ENCODE measurements at places on chromosomes 7 and 10.
A peak's percentile ranks its signal among the peaks of the same experiment; 100 is the strongest.

- DNase-seq: no peak
Measured at GRCh38 chr10:34147641-34148304, 667.3 kb downstream of the PARD3 start.

GRCh38 chr7:136513744-136514143 lies 354.7 kb upstream of the CHRM2 start:
- DNase-seq: no peak

DNA sequence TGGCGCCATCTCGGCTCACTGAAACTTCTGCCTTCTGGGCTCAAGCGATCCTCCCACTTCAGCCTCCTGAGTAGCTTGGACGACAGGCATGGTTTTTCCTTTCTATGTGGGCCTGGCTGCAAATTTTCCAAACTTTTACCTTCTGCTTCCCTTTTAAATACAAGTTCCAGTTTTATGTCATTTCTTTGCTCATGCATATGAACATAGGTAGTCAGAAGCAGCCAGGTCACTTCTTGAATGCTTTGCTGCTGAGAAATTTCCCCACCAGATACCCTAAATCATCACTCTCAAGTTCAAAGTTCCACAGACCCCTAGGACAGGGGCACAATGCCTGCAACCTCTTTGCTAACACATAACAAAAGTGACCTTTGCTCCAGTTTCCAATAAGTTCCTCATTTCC lies 21.6 kb upstream of the RPEL1 start:
- DNase-seq: no peak

- DNase-seq: no peak
Measured at GRCh38 chr10:37952926-37953325, 23.5 kb downstream of the ZNF25 start.

DNA sequence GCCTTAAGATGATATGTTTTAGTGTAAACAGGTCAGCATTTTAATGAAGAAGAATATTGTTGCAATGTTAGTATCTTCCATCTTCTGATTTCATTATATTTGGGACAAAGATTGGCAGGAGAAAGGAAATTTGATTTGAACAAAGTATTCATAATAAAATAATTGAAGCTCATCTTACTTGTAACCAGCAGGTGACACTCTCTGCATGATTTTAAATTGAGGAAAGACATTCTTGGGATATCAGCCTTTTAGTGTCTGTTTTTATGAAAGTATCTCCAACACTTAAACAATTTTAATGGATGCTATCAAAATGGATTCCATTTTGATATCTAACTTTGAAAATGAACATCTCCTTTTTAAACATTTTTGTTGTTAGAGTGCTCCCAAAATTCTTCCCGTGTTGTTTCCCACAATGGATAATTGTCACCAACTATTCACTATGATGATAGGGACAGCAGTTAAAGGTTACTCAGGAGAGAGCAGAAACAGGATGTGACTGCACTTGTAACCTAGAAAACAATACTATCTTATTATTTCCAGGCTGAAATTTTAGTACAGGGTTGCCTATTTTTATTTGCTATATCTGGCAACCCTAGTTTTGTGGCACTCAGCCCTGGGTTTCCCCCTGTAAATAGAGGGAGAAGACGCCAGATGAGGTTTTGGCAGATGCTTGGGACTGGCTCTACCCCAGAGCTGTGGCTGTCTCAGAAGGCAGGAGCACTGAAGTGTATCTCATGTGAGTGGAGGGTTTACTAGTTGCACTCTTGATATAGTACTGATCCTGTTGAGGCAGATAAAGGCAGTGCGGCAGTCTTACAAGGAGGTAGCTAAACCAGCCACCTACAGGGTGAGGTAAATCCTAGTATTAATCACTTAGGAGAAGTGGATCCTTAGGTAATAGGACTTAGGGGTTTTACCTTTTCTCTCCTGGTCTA lies 31.0 kb upstream of the ABCB4 start:
- peak; percentile 14 for DNase-seq

DNA sequence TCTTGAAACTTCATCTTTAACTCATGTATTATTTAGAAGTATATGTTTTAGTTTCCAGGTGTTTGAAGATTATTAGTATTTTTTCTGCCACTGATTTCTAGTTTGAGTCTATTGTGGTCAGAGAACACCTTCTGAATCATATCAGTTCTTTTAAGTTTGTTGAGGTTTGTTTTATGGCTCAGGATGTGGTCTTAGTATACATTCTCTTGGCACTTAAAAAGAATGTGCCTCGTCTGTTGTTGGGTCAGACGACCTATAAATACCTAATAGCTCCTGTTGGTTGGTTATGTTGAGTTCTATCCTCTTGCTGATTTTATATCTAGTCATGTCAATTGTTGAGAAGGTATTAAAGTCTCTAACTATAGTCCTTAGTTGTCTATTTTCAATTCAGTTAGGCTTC lies 15.9 kb downstream of the TDRD1 start:
- no peak for DNase-seq

- DNase-seq: no peak
Measured at GRCh38 chr7:140315498-140316164, 82.7 kb downstream of the SLC37A3 start.

DNA sequence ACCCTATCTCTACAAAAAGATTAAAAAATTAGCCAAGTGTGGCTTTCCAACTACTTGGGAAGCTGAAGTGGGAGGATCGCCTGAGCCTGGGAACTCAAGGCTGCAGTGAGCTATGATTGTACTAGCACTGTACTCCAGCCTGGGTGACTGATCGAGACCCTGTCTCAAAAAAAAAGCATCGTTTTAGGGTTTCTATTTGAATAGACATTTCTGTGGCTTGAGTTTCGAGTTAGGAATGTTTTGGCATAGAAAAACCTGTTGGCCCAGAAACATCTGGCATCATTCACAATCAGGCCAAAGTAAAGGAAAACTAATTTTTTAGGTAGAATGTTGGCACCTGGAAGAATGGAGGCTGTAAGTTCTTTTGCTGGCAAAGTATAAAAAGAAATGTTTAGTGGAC lies 72.4 kb downstream of the AUTS2 start:
- DNase-seq: no peak

DNA sequence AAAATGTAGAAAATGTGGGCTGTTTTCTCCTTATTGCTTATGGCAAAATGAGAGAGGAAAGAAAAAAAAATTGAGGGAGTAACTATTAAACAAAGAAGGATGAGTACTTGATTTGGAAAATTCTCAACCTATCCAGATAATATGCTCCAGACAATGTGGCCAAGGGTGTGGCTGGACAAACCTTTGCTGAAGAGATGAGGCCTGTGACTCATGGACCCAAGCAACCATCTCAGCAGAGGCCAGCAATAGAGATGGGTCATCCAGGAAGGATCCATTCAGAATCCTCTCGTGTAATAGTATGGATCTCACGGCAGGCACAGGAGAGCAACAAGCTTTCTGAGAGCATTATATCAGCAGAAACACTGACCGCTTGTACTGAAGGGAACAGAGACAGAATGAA lies 120.3 kb upstream of the CELF2 start:
- no peak for DNase-seq

DNA sequence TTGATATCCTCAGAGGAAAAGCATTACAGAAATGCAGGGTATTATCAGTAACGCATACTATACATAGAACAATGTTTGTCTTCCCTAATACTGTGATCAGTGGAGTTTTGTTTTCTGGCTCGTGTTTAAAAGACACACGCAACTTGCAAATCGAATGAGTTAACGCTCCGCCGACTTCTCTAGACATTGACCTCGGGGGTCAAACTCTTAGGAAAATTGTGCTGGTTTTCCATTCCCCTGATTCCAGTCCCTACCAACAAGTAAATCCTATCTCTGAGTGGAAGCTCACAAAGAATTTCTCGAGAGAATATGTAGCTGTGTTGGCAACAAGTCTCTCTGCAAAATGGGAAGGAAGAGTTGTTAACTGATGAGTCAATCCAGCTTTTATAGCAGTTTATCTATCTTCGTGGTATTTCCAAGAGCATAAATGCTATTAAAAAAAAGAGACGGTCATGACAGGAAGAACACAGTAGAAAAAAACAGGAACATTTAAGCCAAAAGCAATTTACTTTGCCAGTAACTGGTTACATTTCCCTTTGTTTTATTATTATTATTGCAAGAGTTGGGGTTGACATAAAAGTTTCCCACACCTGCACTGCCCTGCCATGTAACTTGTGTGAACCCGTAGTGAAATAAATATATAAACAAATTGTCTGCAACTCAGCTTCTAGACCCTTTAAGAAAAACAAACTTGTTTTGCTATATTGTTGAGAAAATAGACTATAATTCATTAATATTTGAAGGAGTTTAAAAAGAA lies 144.4 kb downstream of the ARID5B start:
- DNase-seq: peak; percentile 89

- no peak for DNase-seq
Measured at GRCh38 chr10:126685756-126686155, 15.3 kb upstream of the C10orf90 start.

GRCh38 chr10:124903111-124903510 lies 38.8 kb upstream of the ZRANB1 start:
- no peak for DNase-seq

DNA sequence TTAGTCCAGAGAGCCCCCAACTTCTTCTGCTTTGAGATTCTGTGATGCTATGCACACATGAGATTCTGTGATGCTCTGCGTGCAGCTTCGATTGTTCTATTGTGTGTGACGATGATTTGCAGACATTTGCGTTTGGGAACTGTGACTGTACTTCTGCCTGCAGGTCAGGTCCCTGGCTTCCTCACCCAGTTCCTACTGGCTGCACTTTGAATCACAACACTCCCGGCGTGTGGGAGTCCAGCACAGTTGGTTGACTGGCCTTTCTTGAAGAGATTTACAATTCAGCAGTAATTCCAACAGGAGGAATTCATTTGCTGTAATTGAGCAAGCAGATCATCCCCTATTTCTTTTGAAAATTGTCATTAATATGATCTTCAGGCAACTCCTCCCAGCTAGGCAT lies 252.2 kb upstream of the YAE1 start:
- DNase-seq: peak; percentile 84

GRCh38 chr7:41612386-41612785 lies 90.5 kb downstream of the INHBA start:
- no peak for DNase-seq

GRCh38 chr10:130816116-130816901 lies 495.2 kb downstream of the TCERG1L start:
- DNase-seq: no peak

DNA sequence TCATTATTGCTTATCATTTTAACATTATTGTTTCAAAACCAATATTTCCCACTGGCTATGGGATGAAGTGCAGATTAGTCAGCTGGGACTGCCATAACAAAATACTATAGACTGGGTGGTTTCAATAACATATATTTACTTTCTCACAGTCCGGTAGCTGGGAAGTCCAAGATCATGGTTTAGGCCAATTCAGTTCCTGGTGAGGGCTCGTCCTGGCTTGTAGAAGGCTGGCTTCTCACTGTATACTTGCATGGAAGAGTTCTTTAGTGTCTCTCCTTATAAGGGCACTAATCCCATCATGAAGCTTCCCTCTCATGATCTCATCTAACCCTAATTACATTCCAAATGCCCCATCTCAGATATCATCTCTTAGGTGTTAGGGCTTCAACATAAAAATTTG lies 101.3 kb downstream of the CHRM2 start:
- DNase-seq: no peak

- DNase-seq: no peak
Measured at GRCh38 chr10:62580396-62580795, 206.2 kb downstream of the ZNF365 start.

DNA sequence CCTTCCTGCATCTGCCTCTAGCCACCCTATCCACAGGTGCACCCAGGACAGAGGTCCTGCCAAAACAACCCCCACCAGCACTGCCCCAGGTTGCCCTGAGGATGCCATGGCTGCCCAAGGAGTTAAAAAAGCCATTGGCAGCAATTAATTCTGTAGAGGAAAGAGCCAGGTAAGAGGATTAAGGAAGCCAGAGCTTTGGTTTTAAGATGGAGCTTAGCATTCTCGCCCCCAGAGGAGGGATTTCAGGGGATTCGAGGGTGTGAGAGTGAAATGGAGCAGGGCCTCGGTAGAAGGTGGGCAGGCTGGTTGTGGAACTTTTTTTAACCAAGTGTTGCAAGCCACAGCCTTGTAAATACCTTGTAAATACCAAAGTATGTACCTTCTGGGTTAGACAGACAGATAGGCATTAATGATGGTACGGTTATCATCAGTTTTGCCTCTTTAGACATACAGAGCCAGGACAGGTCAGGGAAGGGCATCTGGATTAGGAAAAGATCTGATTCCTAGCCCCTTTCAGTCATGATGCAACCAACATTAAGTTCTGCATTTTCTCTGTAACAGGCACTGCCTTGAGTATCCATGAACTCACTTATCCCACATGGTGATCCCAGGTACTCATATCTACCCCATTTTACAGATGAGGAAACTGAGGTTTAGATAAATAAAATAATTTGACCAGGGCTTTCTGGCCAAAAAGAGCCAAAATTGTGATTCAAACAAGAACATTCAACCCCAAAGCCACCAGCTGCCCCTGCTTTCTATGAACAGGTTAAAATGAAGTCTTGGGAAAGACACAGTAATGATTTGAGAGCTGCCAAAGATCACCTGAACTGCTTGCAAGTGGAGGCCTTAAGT lies 120.7 kb upstream of the PPIF start:
- DNase-seq: no peak

DNA sequence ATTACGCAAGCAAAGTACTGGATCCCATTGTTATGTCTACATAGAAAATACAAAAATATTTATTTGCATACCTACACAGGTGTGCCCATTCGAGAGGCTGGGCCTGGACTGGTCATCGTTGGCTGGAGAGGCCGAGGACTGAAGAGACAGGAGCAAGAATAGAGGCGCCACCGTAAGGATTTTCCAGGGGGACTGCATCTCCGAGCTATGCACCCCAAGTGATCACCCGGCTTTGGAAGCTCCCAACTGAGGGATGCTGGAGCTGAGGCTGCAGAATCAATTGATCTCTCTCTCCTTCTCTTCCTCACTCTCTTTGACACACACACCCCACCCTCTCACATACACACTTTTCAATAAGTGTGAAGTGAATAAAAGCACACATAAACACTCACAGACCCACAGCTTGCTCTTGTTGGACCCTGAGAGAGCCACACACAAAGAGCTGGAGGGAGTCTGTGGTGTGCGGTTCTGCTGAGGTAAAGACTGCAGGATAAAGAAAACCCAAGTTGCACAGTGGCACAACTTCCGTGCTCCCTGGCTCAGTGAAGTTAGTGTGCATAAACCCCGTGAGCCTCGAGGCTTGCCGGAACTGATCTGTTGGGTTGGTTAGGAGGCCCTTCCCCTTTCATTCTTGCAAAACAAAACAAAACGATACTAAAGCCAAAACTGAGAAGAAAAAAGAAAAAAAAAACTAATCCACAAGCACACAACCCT lies at the start of gene AOAH:
Gene AOAH, minus strand, starts transcription at position 544 of the 714 bp plus-strand sequence. Its CDS starts 346 bp downstream, at position 198.
- no peak for DNase-seq

GRCh38 chr7:25611196-25611595 lies 382.9 kb upstream of the NPVF start:
- no peak for DNase-seq

GRCh38 chr7:136245327-136246004 lies 268.3 kb upstream of the MTPN start:
- no peak for DNase-seq

GRCh38 chr7:106749165-106749564 lies 88.2 kb upstream of the CCDC71L start:
- no peak for DNase-seq

- peak; percentile 72 for DNase-seq
Measured at GRCh38 chr10:19815731-19816410, 361 bp upstream of the PLXDC2 start.
